ENCODE measurements at places on chromosomes 11 and 22. TPM values are rescaled to one million over a fixed set of nuclear protein-coding genes. Genes with fewer than 3 reads are reported as not detected.
A peak's percentile ranks its signal among the peaks of the same experiment; 100 is the strongest.

GRCh38 chr11:12143461-12144258, 33.3 kb downstream of the MICAL2 start:
- no peak overlapping the region for H3K4me3 ChIP-seq
- H3K36me3 ChIP-seq: no peaks in the 10 kb centered on the region
- H3K27ac ChIP-seq: no peak overlapping the region

TSSK2 gene
- not detected for total RNA-seq

TYR gene
- total RNA-seq: not detected

DCPS gene
- total RNA-seq: 24.7 TPM

HORMAD2 gene
- not detected for total RNA-seq

DNA sequence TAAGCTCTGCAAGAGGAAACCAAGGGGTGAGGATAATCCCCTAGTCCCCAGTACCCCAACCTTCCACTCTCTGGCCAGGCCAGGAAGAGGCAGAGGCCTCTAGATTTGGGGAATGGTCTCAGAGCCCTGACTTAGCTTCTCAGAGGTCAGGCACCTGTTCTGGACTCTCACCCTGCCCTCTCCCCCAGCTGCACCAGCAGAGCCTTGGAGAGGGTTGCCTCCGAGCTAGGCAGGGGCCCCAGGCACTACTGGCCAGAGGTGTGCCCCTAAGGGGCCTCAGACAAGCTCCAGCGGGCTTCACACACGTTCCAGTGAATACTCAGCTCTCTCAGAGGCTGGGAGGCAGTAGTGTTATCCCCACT, 8.0 kb downstream of the FREY1 start:
- peaks cover 13% of the 10 kb centered on the region for H3K27me3 ChIP-seq
- DNase-seq: no peak
- no peak overlapping the region for H3K27ac ChIP-seq
- peak overlapping the region; percentile 47 for H3K4me3 ChIP-seq
- no peaks in the 10 kb centered on the region for H3K36me3 ChIP-seq

B4GALNT4 gene
- 0.69 TPM for total RNA-seq

GLYATL2 gene
- not detected for total RNA-seq

FAM83F gene
- total RNA-seq: 0.23 TPM

TLCD5 gene
- 3.3 TPM for total RNA-seq

- peaks cover 98% of the 10 kb centered on the region for H3K4me1 ChIP-seq
- no peak for DNase-seq
- H3K36me3 ChIP-seq: peaks cover 55% of the 10 kb centered on the region
- no peak overlapping the region for H3K4me3 ChIP-seq
- H3K27me3 ChIP-seq: no peaks in the 10 kb centered on the region
Measured at GRCh38 chr11:128480066-128480465, 107.3 kb downstream of the ETS1 start.

FGF3 gene
- not detected for total RNA-seq

TAF10 gene
- 149 TPM for total RNA-seq

DNA sequence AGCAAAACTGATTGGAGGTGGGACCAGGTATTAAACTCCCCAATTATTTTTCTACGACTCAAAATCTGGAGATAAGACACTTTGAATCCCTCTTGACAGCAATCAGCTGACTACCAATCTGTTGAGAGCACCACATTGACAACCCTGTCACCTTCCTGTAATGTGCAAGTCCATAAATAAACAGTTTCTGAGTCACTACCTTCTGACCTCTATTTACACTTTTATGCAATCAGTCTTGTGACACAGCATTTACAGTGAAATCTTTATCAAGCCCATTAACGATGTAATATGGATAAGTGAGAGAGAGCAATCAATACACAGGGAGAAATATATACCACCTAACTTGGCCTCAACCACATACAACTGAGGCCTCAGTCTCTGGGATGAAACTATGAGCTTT, 283.7 kb upstream of the ANO5 start:
- H3K4me3 ChIP-seq: no peak overlapping the region
- no peak overlapping the region for H3K27ac ChIP-seq
- no peaks in the 10 kb centered on the region for H3K27me3 ChIP-seq
- DNase-seq: no peak
- H3K4me1 ChIP-seq: no peaks in the 10 kb centered on the region
- H3K36me3 ChIP-seq: no peaks in the 10 kb centered on the region

PISD gene
- total RNA-seq: 63.0 TPM

TEX54 gene
- total RNA-seq: not detected

DNA sequence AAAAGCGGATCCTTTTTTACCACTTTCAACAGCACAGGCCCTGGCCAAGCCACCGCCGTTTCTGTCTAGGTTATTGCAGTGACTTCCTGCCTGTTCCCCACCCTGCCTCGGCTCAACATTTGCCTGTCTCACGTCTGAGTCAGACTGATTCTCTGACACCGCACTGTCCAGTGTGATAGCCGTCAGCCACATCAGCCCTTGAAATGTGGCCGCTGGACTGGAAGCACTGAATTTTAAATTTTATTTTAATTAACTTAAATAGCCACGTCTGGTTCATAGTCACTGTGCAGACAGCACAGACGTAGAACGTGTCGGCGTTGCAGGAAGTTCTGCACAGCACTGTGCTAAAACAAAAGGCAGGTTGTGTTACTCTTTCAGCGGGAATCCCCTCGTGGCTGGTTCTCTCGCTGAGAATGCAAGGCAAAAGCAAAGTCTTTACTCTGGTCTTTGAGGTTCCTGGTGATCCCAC, 56.3 kb upstream of the ADSL start:
- H3K36me3 ChIP-seq: no peaks in the 10 kb centered on the region
- peak; percentile 86 for DNase-seq
- no peaks in the 10 kb centered on the region for H3K27me3 ChIP-seq
- H3K4me3 ChIP-seq: no peak overlapping the region
- H3K4me1 ChIP-seq: peaks cover 35% of the 10 kb centered on the region
- H3K27ac ChIP-seq: peak overlapping the region; percentile 69

DNA sequence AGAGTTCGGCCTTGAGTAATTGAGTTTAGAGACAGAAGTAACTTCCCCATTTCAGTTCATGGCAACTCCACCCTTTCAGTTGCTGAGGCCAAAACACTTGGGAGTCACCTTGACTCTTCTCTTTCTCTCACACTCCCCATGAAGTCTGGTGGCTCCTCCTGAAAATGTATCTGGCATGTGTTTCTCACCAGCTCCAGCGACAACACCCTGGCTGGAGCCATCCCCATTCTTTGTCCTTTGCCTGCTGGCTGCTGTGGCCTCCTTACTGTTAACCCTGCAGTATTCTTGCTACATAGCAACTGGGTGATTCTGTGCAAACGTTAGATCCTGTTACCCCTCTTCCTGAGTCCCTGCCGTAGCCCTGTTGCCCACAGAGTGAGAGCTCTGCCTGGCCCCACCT, 23.8 kb downstream of the SLC6A5 start:
- peaks cover 1% of the 10 kb centered on the region for H3K27me3 ChIP-seq
- H3K27ac ChIP-seq: no peak overlapping the region
- no peak overlapping the region for H3K4me3 ChIP-seq
- H3K4me1 ChIP-seq: no peaks in the 10 kb centered on the region
- no peak for DNase-seq
- H3K36me3 ChIP-seq: no peaks in the 10 kb centered on the region

- no peak overlapping the region for H3K27ac ChIP-seq
- H3K4me3 ChIP-seq: no peak overlapping the region
- no peaks in the 10 kb centered on the region for H3K36me3 ChIP-seq
- H3K4me1 ChIP-seq: peaks cover 45% of the 10 kb centered on the region
- DNase-seq: no peak
Measured at GRCh38 chr11:122711831-122712381, 56.4 kb downstream of the UBASH3B start.

UBQLN3 gene
- 1.1 TPM for total RNA-seq

MS4A15 gene
- total RNA-seq: not detected

GLB1L2 gene
- 0.79 TPM for total RNA-seq

GRCh38 chr11:116731097-116731761, 41.6 kb downstream of the BUD13 start:
- H3K27ac ChIP-seq: no peak overlapping the region
- no peaks in the 10 kb centered on the region for H3K27me3 ChIP-seq
- peak; percentile 50 for DNase-seq
- no peak overlapping the region for H3K4me3 ChIP-seq

- H3K27me3 ChIP-seq: peaks cover 4% of the 10 kb centered on the region
- no peaks in the 10 kb centered on the region for H3K36me3 ChIP-seq
- H3K4me3 ChIP-seq: no peak overlapping the region
- DNase-seq: no peak
- no peaks in the 10 kb centered on the region for H3K4me1 ChIP-seq
Measured at GRCh38 chr22:28930357-28931007, 47.1 kb downstream of the ZNRF3 start.

- H3K27me3 ChIP-seq: no peaks in the 10 kb centered on the region
- peaks cover 18% of the 10 kb centered on the region for H3K36me3 ChIP-seq
- no peaks in the 10 kb centered on the region for H3K4me1 ChIP-seq
Measured at GRCh38 chr11:94866936-94867795, 99.0 kb downstream of the AMOTL1 start.

CLNS1A gene
- 66.2 TPM for total RNA-seq

- peaks cover 46% of the 10 kb centered on the region for H3K4me1 ChIP-seq
- peak; percentile 67 for DNase-seq
- H3K4me3 ChIP-seq: no peak overlapping the region
- H3K27me3 ChIP-seq: no peaks in the 10 kb centered on the region
- H3K36me3 ChIP-seq: no peaks in the 10 kb centered on the region
- H3K27ac ChIP-seq: no peak overlapping the region
Measured at GRCh38 chr22:29219881-29220670, 14.4 kb downstream of the EMID1 start.

MN1 gene
- total RNA-seq: 0.82 TPM

GRCh38 chr11:12125609-12126149, 15.3 kb downstream of the MICAL2 start:
- DNase-seq: no peak
- no peak overlapping the region for H3K4me3 ChIP-seq
- no peaks in the 10 kb centered on the region for H3K27me3 ChIP-seq
- H3K36me3 ChIP-seq: no peaks in the 10 kb centered on the region

FAT3 gene
- total RNA-seq: 0.23 TPM

GRCh38 chr22:25030636-25031035, 78.1 kb downstream of the KIAA1671 start:
- no peaks in the 10 kb centered on the region for H3K36me3 ChIP-seq
- H3K27me3 ChIP-seq: no peaks in the 10 kb centered on the region
- no peak overlapping the region for H3K27ac ChIP-seq
- DNase-seq: no peak

KDM2A gene
- 130 TPM for total RNA-seq

DNA sequence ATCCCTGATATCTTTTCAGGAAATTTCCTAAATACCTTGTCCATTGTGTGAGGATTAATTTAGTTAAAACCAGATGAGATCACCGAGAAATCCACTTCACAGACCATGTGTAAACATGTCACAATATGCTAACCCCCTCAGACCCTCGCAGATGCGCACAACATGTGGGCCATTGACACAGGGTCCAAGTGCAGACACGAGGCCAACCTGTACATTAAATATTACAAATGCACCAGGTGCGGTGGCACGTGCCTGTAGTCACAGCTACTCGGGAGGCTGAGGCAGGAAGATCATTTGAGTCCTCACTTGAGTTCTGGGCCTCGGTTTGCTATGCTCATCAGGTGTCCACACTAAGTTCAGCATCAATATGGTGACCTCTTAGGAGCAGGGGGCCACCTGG, 9.9 kb upstream of the TMPRSS4 start:
- no peaks in the 10 kb centered on the region for H3K4me1 ChIP-seq
- H3K27ac ChIP-seq: no peak overlapping the region
- H3K36me3 ChIP-seq: no peaks in the 10 kb centered on the region
- peak; percentile 35 for DNase-seq
- H3K4me3 ChIP-seq: no peak overlapping the region

GRCh38 chr11:98296091-98296880, 724.5 kb upstream of the CNTN5 start:
- no peaks in the 10 kb centered on the region for H3K36me3 ChIP-seq
- H3K4me3 ChIP-seq: no peak overlapping the region
- no peaks in the 10 kb centered on the region for H3K4me1 ChIP-seq
- no peaks in the 10 kb centered on the region for H3K27me3 ChIP-seq
